ENCODE measurements at places on chromosomes 6 and 20.
A peak's percentile ranks its signal among the peaks of the same experiment; 100 is the strongest.

GRCh38 chr6:24974182-24975171, 38.7 kb upstream of the RIPOR2 start:
- H3K4me3 ChIP-seq, result no peak overlapping the region
- no peaks in the 10 kb centered on the region for H3K36me3 ChIP-seq
- no peak overlapping the region for H3K27ac ChIP-seq
- no peaks in the 10 kb centered on the region for H3K4me1 ChIP-seq

DNA sequence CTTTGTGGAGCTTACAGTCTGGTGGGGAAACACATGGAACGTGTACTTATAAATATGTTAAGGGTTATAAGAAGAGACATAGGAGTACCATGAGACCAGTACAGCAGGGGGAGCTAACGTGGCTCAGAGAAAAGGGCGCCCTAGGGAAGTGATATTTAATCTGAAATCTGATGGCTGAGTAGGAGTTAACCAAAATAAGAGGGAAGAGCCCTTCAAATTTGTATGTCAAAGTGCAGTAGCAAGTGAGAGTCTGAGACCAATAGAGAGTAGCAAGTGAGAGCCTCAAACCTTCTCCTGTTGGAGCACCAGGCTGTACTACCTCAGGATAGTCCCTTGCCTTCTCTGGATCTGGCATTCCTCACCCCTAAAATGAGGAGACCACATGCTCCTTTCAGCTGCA, 6.1 kb upstream of the PKIG start:
- no peak overlapping the region for H3K4me3 ChIP-seq
- DNase-seq, result no peak
- peak overlapping the region; percentile 77 for H3K27ac ChIP-seq
- peaks cover 97% of the 10 kb centered on the region for H3K4me1 ChIP-seq

- H3K4me1 ChIP-seq, result peaks cover 14% of the 10 kb centered on the region
- no peak for DNase-seq
- no peak overlapping the region for H3K4me3 ChIP-seq
These were observed 183.1 kb downstream of the AIG1 start for GRCh38 chr6:143243786-143244185.

- DNase-seq, result no peak
- no peaks in the 10 kb centered on the region for H3K36me3 ChIP-seq
- peaks cover 5% of the 10 kb centered on the region for H3K27me3 ChIP-seq
- no peak overlapping the region for H3K4me3 ChIP-seq
- no peaks in the 10 kb centered on the region for H3K4me1 ChIP-seq
- H3K27ac ChIP-seq, result no peak overlapping the region
These were observed 156.8 kb upstream of the ARID1B start for GRCh38 chr6:156620331-156620730.

- no peak overlapping the region for H3K27ac ChIP-seq
- no peaks in the 10 kb centered on the region for H3K36me3 ChIP-seq
- no peaks in the 10 kb centered on the region for H3K4me1 ChIP-seq
- H3K4me3 ChIP-seq, result no peak overlapping the region
These were observed 1348.5 kb downstream of the GRIK2 start for GRCh38 chr6:102742028-102742427.

DNA sequence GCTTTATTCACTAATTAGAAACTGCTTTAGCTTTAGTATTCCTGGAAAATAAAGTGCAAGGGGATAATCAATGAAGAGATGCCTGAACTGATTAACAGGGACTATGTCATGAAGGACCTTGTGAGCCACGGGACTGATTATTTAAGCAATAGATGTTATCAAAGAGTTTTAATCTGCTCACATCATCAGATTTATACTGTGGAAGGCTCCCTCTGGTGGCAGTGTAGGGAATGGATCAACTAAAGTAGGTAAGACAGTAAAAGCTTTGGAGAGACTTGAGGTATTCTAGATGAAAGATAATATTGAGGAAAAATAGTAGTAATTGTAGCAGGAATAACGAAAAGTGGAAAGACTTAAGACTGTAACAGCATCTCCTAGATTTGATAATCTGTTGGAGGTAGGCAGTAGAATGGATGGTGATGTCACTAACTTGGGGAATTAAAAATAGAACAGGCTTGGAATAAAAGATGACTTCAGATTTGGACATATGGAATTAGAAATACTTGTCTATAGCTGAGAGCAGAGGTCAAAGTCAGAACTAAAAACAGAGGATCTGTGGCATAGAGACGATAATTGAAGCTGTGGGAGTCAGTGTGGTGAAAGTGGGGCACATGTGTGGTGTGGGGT, 80.3 kb upstream of the HTR1E start:
- no peaks in the 10 kb centered on the region for H3K4me1 ChIP-seq
- peaks cover 4% of the 10 kb centered on the region for H3K27me3 ChIP-seq
- H3K36me3 ChIP-seq, result no peaks in the 10 kb centered on the region

DNA sequence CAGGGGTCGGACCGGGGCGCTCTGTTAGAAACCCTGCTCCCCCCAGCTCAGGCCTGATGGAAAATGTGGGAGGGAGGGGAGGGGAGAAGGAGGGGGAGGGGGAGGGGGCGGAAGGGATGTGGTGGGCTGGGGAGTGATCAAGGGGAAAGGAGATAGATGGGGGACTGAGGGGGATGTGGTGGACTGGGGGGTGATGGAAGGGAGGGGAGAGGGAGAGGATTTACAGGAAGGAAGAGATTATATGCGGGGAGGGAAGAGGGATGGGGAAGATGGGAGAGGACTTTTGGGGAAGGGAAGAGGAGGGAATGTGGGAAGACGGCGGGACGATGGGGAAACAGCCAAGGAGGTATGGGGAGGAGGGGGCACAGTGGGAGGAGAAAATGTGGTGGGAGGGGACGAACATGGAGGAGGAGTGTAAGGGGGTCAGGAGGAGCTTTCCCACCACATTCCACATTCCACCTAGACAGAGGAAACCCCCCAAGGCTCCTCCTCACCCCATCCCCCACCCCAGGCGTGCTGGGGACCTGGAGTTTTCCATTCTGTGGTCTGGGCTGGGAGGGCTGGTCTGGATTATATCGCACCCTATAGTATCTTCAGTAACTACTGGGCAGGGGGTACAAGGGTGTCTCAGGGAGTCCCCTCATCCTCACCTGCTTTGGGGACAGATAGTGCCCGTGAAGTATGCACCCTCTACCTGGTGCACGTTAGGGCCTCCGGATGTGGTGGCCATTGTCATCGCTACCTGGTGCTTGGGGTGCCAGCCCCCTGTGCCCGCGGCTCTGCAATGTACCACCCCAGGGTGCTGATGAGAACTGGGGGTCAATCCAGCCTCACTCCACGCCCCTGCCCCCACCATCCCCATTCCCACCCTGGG, 578 bp upstream of the PTGIS start:
- DNase-seq, result no peak
- no peaks in the 10 kb centered on the region for H3K36me3 ChIP-seq
- peak overlapping the region; percentile 88 for H3K27ac ChIP-seq

All from left ventricle myocardium inferior (tissue), 1 donor.